Activated CD4-positive, alpha-beta T cell treated with anti-CD3 and anti-CD28 coated beads, Interleukin-10, Interleukin-2, amounts not matched to agents 100 ng/mL and 50 ng/mL, durations not matched to agents 16 hours and 8 hours (primary cell): ENCODE measurements at places on chromosomes 5 and 9.

DNA sequence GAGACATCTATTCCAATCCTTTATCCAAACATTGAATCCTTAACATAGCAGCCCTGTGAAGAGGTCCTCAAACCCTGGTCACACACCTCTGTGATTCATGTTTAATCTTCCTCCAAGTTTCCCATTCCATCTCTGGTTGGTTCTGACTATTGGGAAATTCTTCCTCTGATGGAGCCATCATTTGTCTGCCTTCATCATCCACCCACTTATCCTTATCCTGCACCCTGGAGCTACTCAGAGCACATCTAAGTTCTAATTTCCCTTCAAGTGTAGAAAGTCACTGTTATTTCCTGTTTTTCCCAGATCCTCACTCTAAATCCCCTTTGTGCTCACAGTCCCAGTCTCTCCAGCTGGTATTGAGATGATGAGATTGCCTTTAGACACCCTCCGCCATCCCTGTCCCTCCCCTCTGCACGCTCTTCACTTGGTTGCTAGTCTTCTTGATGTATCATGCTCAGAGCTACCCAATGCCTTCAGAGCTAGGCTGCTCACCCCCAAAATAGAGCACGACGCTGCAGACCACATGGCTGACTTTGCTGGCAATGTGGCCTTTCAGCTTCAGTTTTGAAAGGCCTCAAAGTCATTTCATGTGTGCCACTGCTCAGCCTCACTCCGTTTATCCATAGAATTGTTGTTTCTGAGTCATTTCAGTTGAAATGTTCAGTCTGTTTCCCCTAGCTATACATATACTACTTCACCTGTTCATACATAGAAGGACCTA, 154.3 kb downstream of the PALM2AKAP2 start:
- peak; percentile 67 for DNase-seq

DNA sequence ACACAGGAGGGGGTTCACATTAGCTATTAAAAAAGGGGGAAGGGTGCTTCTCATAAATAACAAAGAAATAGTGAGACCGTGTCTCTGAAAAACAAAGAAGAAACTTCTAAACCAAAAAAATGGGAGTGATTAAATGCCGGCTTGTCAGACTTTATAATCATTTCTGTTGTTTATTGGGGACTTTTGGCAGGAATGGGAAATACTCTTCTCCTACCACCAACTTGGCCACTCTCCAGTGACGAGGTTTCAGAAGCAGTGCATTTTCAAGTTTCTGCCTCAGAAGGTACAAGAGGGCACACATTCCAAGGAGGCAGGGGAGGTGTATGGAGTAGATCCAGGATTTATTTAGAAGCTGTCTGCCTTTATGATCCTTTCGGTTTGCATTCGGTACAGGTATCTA, 46.2 kb downstream of the LIX1 start:
- no peak for DNase-seq

DNA sequence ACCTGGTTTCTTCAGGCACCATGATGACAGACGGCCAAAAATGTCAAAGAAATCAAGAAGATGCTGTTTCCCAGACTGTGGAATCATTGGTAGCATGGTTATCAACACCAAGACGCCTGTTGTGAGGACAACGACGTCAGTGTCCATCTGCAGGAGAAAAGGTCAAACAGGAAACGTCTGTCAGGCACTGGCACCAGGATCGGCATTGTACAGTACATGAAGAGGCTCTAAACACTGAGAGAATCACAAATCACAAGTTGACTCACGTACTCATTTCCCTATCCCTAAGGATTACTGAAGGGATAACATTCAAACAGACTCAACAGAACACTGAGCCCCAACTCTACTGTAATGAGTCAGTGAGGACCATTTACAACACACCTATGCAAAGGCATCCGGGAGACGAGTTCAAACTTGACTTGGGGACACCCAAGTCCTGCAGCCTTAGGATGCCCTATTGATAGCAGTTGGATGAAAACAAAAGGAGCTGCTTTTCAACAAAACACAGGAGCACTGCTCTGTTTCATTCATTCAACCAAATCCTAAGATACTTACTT, 21.0 kb downstream of the TSC1 start:
- DNase-seq, result no peak

DNA sequence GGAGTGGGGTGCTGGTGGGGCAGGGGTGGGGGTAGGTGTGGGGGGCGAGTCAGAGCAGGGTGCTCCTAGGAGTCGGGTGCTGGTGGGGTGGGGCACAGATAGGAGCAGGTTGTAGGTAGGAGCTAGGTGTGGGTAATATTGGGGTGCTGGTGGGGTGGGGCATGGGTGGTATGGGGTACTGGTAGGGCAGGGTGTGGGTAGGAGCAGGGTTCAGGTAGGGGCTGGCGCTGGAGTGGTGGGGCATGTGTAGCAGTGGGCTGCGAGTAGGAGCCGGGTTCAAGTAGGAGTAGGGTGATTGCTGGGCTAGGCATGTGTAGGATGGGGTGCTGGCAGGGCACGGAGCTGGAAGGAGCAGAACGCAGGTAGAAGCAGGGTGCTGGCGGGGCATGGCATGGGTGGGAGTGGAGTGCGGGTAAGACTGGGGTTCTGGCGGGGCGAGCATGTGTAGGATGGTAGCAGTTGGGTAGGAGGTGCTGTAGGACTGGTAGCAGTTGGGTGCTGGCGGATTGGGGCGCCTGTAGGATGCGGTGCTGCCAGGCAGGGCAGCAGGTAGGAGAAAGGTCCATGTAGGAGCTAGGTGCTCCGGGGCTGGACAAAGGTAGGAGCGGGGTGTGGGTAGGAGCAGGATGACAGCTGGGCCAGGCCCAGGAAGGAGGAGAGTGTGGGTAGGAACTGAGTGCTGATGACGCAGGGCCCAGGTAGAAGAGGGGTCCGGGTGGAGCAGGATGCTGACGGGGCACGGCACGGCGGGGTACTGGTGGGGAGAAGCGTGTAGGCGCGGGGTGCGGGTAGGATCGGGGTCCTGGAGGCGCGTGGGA, 105.5 kb upstream of the SIMC1 start:
- no peak for DNase-seq

DNA sequence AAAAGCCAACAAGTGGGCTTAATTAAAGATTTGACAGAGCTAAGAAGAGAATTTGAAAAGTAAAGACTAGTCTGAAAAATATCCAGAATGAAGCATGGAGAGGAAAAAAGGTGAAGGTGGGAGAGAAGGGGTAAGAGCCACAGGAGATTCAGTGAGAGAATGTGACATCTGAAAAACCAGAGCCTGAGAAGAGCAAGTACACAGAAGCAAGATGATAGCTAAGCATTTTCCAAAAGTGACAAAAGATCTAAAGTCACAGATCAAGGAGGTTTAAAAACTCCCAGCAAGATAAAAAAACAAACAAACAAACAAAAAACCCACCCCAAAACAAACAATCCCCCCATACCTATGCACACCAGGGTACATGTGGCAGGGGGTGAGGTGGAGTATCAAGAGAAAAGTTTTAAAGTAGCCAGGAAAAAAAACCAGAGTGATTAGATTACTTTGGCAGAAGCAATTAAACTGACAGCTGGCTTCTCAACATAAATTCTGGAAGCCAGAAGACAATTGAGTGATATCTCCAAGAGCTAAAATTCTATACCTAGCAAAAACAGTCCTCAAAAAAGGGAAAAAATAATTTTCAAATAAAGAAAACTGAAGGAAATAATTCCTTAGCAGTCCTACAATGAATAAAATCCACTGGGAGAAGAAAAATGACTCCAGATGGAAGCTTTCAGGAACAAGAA, 111.4 kb downstream of the RAPGEF6 start:
- no peak for DNase-seq

DNA sequence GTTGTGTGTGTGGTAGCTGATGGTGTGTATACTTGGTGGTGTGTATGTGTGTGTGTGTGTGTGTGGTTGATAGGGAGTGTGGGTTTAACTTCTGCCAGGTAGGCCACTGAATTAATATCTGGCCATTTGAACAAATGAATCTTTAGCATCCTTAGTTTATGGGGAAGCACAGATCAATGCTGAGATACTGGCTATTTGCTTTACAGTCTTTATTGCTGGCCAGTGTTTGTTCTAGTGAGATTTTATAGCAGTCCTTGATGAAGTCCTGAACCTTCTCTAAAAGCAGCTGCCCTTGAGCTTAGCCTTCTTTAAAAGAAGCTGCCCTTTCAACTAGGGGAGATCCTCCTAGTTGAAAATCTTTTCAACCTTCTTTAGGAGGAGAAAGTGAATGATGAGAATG, 69.3 kb downstream of the MACIR start:
- no peak for DNase-seq

GRCh38 chr5:134084570-134084969, 29.9 kb upstream of the TCF7 start:
- no peak for DNase-seq

- no peak for DNase-seq
These were observed 178.7 kb downstream of the CEMIP2 start for GRCh38 chr9:71589612-71590011.

DNA sequence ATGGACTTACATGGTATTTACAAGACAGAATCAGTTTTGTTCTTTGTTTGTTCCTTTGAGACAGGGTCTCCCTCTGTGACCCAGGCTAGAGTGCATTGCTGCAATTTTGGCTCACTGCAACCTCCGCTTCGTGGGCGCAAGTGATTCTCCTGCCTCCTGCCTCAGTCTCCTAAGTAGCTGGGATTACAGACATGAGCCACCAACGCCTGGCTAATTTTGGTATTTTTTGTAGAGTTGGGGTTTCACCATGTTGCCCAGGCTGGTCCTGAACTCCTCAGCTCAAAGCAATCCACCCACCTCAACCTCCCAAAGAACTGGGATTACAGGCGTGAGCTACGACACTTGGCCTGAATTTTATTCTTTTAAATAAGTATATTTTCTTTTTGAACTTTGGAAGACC, 27.6 kb downstream of the RAB24 start:
- no peak for DNase-seq

DNA sequence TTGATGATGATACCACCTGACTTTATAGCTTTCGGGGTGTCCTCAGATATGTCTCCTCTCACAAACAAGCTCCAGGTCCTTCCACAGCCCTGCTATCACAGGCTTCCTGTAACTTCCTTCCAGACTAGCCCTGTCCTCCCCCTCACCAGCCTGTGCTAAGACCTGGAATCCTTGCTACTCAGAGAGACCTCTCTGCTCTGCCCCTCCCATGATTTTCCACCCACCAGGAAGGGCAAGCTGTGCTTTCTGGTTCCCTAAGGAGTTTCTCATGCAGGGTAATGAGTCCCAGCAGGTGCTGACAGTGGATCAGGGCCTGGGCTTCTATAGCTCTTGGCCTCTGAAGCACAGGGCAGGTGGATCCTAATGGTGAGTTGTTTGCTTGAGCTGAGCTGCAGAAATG, 86.9 kb downstream of the AOPEP start:
- no peak for DNase-seq

DNA sequence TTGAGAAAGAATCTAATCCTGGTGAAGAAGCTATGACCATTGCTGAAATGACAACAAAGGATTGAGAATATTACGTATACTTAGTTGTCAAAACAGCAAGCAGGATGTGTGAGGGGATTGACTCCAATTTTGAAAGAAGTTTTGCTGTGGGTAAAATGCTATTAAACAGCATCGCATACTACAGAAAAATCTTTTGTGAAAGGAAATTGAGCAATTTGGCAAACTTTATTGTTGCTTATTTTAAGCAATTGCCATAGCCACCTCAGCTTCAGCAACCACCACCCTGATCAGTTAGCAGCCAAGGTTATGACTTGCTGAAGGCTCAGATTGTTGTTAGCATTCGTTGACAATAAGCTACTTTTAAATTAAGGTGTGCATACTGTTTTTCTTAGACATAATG, 22.5 kb upstream of the ARL14EPL start:
- DNase-seq, result no peak

GRCh38 chr5:178424810-178425177, 165.4 kb downstream of the COL23A1 start:
- no peak for DNase-seq

- no peak for DNase-seq
These were observed 35.3 kb downstream of the HABP4 start for GRCh38 chr9:96485280-96485679.

DNA sequence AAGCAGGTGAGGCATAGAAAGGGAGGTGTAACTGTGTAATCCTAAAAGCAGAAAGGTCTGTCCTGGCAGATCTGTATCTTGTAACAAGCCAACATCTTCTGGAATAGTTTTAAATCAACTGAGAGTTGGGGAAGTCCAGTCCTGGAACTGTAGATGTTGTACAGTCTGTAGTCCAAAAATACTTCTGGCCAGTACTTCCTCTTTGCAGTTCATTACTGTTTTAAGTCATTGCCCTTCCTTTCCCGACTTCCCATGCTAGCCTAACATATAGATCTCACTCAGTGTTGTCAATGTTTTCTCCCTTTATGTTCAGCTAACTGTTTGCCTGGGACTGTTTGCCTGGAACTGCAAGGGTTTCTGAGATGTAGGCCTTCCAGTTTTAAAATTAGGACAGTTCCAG, 168.5 kb upstream of the ISL1 start:
- no peak for DNase-seq

GRCh38 chr5:141858079-141858765, 20.0 kb downstream of the PCDH1 start:
- DNase-seq, result no peak

DNA sequence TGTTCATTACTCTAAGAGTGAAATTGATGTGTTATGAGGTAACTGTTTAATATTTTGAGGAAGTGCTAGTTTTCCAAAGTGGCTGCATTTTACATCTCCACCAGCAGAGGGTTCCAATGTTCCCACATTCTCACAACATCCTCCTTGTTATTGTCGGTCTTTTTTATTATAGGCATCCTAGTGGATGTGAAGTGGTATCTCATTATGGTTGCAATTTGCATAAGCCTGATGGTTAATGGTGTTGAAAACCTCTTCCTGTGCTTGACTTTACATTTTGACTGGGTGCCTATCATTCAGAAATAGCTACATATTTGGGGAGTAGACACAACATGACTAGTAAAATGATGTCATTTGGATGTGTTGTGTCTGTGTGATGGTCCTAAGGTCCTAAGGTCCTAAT, 143.6 kb downstream of the MRPS30 start:
- peak; percentile 26 for DNase-seq

GRCh38 chr9:115883467-115884329, 269.9 kb upstream of the PAPPA start:
- DNase-seq, result peak; percentile 0

GRCh38 chr9:1514250-1514649, 464.1 kb downstream of the DMRT2 start:
- no peak for DNase-seq

GRCh38 chr5:72508241-72509170, 1.3 kb upstream of the ZNF366 start:
- no peak for DNase-seq

DNA sequence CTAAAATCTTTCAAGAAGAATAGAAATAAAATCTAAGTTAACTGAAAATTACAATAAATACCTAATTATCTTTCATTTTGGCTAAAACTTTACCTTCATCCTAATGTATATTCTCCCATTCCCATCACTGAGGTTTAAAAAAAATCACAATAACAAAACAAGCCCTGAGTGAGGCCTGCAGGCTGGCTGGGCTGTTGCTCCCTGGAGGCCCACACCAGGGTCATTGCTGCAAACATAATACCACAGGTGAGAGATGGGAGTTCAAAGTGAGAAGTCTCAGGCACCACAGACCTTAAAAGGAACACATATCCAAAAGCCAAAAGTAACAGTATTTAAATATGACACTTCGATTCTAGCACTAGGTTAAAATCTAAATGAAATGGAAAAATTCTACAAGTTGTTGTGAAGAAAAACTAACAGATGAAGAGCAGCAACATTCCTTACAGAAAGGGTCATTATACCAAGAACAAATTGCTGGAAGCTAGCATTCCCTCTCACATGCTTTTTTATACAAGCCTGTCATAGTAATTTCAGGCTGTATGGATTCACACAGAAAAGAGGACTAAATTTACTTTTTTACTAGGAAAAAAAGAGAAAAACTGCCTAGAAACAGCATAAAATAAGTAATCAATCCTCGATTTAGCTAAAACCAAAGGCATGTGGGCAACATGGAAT, 57.8 kb downstream of the AUH start:
- DNase-seq, result no peak

GRCh38 chr9:75864266-75864665, 26.2 kb upstream of the PCSK5 start:
- no peak for DNase-seq
